ENCODE measurements at places on chromosomes 4 and X. TPM values are rescaled to one million over a fixed set of nuclear protein-coding genes. Genes with fewer than 3 reads are reported as not detected.
A peak's percentile ranks its signal among the peaks of the same experiment; 100 is the strongest.

TCEAL9 gene
- 19.5 TPM for total RNA-seq

TMPRSS11A gene
- total RNA-seq = not detected

GRCh38 chr4:22500831-22501714 lies 14.8 kb downstream of the ADGRA3 start:
- H3K27me3 ChIP-seq = no peaks in the 10 kb centered on the region
- no peak overlapping the region for H3K27ac ChIP-seq
- H3K4me3 ChIP-seq = no peak overlapping the region
- DNase-seq = no peak

PDGFC gene
- 10.8 TPM for total RNA-seq

DNA sequence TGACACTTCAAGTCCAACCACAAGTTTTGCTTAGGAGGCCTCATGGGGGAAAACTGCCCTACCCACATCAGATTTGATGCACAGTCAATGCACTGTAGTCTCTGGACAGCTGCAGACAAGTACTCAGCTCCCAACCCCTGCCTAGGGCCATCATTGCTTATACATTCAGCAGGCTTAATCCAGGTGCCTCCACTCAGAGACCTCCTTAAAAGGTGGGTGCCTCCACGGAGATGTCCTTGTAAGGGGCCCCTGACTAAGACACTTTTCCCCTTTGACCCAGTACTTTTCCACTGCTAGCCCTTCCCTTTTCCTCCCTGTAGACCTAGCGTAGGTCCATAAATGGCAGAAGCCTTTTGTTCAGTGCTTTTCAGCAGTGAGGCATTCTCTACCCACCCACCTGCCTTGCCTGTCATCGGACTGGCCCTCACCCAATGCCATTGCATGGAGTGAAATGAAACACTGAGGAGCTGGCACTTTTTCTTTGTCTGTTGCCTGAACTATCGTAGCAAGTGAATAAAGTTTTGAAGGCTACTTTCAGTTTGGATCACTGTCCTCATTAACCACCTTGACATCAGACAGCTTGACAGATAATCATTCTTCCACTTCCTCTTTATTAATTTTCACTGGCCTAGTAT lies 23.8 kb upstream of the PLK4 start:
- no peaks in the 10 kb centered on the region for H3K27me3 ChIP-seq
- no peak overlapping the region for H3K4me3 ChIP-seq
- peak overlapping the region; percentile 8 for H3K27ac ChIP-seq
- no peaks in the 10 kb centered on the region for H3K36me3 ChIP-seq
- no peak for DNase-seq

CDKL2 gene
- 0.53 TPM for total RNA-seq

- no peaks in the 10 kb centered on the region for H3K36me3 ChIP-seq
- H3K27ac ChIP-seq = no peak overlapping the region
- no peak for DNase-seq
- no peaks in the 10 kb centered on the region for H3K4me1 ChIP-seq
- H3K4me3 ChIP-seq = no peak overlapping the region
Measured at GRCh38 chr4:2893772-2894171, 50.1 kb downstream of the ADD1 start.

AR gene
- total RNA-seq = 1.2 TPM

RAI2 gene
- total RNA-seq = 5.3 TPM

DNA sequence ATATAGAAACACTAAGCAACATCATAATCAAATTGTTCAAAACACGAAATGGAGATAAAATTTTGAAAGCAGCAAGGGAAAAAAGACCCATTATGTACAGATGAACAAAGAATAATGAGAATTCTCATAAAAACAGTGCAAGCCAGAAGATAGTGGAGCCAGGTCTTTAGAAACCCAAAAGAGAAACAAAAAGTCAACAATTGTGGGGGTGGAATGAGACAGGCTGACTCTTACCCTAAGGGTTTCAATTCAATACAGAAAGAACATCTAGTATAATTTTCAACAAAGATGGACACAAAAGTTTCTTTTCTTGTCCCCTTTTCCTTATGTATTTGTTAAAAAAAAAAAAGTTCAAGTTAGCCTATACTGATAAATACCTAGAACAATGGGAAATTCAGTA lies 34.0 kb upstream of the MAGEB2 start:
- peaks cover 27% of the 10 kb centered on the region for H3K27me3 ChIP-seq
- no peak overlapping the region for H3K4me3 ChIP-seq
- no peaks in the 10 kb centered on the region for H3K36me3 ChIP-seq
- no peak for DNase-seq
- no peak overlapping the region for H3K27ac ChIP-seq

GRCh38 chr4:159134429-159134828 lies 31.6 kb downstream of the RAPGEF2 start:
- H3K4me1 ChIP-seq = no peaks in the 10 kb centered on the region
- no peak overlapping the region for H3K27ac ChIP-seq
- no peak for DNase-seq
- no peak overlapping the region for H3K4me3 ChIP-seq
- no peaks in the 10 kb centered on the region for H3K27me3 ChIP-seq
- H3K36me3 ChIP-seq = no peaks in the 10 kb centered on the region

DNA sequence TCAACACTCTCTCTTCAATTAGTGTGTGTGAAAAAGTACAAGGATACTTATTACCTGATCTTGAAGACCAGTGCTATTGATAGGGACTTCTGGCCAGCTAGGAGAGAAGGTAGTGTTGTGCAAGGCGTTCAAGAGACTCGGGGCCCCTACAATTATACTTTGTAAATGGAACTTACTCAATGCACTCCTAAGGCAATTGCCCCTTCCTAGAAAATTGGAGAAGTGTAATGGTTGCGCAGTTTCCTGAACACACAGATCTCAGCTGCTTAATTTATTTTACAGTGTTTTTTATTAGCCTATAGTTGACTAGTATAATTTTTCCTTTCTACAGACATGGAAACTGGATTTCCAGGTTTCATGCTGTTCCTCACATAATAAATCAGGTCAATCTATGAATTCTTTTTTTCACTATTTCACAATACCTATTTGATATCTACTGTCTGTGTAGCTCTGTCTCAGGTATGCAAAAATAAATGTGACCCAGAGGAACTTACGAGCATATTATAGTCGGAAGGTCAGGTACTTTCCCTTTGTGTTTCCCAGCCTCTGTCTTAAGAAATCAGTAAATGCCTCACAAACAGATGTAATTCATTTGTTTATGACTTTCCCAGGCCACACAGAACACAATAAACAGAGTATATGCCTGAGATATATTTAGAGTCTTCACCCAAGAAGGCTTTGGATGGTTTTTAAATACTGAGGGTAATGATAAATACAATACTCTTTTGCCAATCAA lies 89.1 kb upstream of the TET2 start:
- no peaks in the 10 kb centered on the region for H3K36me3 ChIP-seq
- H3K4me1 ChIP-seq = peaks cover 9% of the 10 kb centered on the region
- DNase-seq = no peak
- H3K27me3 ChIP-seq = no peaks in the 10 kb centered on the region

- H3K4me1 ChIP-seq = no peaks in the 10 kb centered on the region
- H3K27me3 ChIP-seq = no peaks in the 10 kb centered on the region
- no peak for DNase-seq
- no peak overlapping the region for H3K4me3 ChIP-seq
- H3K27ac ChIP-seq = no peak overlapping the region
- no peaks in the 10 kb centered on the region for H3K36me3 ChIP-seq
Measured at GRCh38 chrX:33892670-33893069, 239.4 kb downstream of the FAM47A start.

- H3K4me3 ChIP-seq = peak overlapping the region; percentile 42
- H3K36me3 ChIP-seq = no peaks in the 10 kb centered on the region
- no peaks in the 10 kb centered on the region for H3K4me1 ChIP-seq
- no peak for DNase-seq
Measured at GRCh38 chrX:75156531-75156945, 455 bp upstream of the ABCB7 start.

- no peaks in the 10 kb centered on the region for H3K27me3 ChIP-seq
- no peak overlapping the region for H3K27ac ChIP-seq
- no peaks in the 10 kb centered on the region for H3K4me1 ChIP-seq
- DNase-seq = no peak
- H3K36me3 ChIP-seq = no peaks in the 10 kb centered on the region
Measured at GRCh38 chr4:139599594-139600374, 43.8 kb upstream of the SETD7 start.

SLC10A4 gene
- total RNA-seq = not detected

GRCh38 chr4:152887981-152888380 lies 48.1 kb upstream of the FHDC1 start:
- H3K36me3 ChIP-seq = no peaks in the 10 kb centered on the region
- no peak for DNase-seq
- no peak overlapping the region for H3K27ac ChIP-seq
- no peaks in the 10 kb centered on the region for H3K27me3 ChIP-seq
- H3K4me3 ChIP-seq = no peak overlapping the region

GRCh38 chr4:89314291-89314690 lies 6.7 kb upstream of the GPRIN3 start:
- H3K36me3 ChIP-seq = no peaks in the 10 kb centered on the region
- H3K4me3 ChIP-seq = no peak overlapping the region
- DNase-seq = no peak
- no peak overlapping the region for H3K27ac ChIP-seq
- no peaks in the 10 kb centered on the region for H3K4me1 ChIP-seq

DNA sequence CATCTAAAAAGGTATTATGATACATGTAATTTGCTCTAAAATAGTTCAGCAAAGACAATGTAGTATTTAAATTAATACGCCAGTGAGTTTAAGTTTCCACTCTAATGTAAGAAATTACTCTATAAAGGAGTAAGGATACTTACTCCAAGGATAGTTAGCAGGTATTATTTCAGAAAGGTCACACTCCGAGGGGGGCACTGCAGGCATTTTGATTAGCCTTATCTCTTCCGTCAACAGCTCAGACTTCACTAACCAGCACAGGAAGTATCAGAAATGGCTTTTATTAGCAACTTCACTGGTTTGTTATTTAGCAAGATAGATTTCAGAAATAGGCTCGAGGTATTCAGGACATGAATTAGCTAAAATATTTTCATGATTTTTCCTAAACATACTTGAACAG lies 127.0 kb downstream of the COX18 start:
- H3K4me3 ChIP-seq = no peak overlapping the region
- no peaks in the 10 kb centered on the region for H3K4me1 ChIP-seq
- H3K27ac ChIP-seq = no peak overlapping the region
- H3K36me3 ChIP-seq = no peaks in the 10 kb centered on the region

TLR2 gene
- 23.9 TPM for total RNA-seq

GRCh38 chr4:23903859-23904438 lies 14.1 kb upstream of the PPARGC1A start:
- no peaks in the 10 kb centered on the region for H3K36me3 ChIP-seq
- H3K4me3 ChIP-seq = no peak overlapping the region
- H3K4me1 ChIP-seq = no peaks in the 10 kb centered on the region
- DNase-seq = no peak

- H3K27ac ChIP-seq = no peak overlapping the region
- no peaks in the 10 kb centered on the region for H3K27me3 ChIP-seq
- no peak for DNase-seq
- no peaks in the 10 kb centered on the region for H3K4me1 ChIP-seq
- no peaks in the 10 kb centered on the region for H3K36me3 ChIP-seq
Measured at GRCh38 chrX:111483135-111483534, 28.3 kb upstream of the SERTM2 start.

GRCh38 chr4:90112715-90113114 lies 14.5 kb upstream of the CCSER1 start:
- no peaks in the 10 kb centered on the region for H3K36me3 ChIP-seq
- no peak for DNase-seq
- H3K4me3 ChIP-seq = no peak overlapping the region
- H3K27me3 ChIP-seq = no peaks in the 10 kb centered on the region
- H3K4me1 ChIP-seq = no peaks in the 10 kb centered on the region
- no peak overlapping the region for H3K27ac ChIP-seq

ETDA gene
- not detected for total RNA-seq

DNA sequence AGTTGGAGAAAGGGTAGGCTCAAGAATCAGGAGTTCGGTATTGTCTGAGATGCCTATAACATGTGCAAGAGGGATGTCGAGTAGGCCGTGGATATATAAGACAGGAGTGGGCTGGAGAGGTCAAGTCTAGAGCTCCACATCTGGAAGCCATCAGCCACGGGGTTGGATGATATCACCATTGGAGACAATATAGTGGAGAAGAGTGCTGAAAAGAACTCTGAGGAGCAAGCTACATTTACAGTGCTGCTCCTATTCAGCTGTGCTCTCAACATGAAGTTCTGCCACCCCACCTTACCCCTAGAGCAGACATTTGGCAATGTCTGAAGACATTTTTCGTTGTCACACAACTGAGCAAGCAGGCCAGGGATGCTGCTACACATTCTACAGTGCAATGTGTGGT lies 20.9 kb upstream of the PLAC1 start:
- no peak overlapping the region for H3K27ac ChIP-seq
- DNase-seq = no peak
- no peaks in the 10 kb centered on the region for H3K36me3 ChIP-seq
- H3K27me3 ChIP-seq = no peaks in the 10 kb centered on the region

Measured in pancreas (tissue), 10 donors.